Karpas-422 (cell line): ENCODE measurements at places on chromosomes 12 and 14.

DNA sequence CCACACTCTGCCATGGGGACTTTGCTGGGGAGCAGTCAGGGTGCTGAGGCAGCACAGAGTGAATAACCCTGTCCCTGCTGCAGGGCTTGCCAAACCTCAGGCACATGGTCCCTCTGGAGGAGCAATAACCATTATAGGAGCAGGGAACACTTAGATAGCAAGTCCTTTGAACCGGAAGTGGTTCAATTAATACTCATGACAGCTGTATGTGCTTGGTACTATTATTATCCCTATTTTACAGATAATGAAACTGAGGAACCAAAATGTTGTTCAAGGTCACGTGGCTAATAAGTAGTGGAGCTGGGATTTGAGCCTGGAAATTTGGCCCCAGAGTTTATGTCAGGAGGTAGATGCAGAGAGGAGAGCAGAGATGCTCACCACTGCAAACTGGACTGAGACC is 49.0 kb downstream of the RFX4 start:
- no peak for DNase-seq

GRCh38 chr12:64667793-64668192 is 57.5 kb downstream of the RASSF3 start:
- DNase-seq = no peak

DNA sequence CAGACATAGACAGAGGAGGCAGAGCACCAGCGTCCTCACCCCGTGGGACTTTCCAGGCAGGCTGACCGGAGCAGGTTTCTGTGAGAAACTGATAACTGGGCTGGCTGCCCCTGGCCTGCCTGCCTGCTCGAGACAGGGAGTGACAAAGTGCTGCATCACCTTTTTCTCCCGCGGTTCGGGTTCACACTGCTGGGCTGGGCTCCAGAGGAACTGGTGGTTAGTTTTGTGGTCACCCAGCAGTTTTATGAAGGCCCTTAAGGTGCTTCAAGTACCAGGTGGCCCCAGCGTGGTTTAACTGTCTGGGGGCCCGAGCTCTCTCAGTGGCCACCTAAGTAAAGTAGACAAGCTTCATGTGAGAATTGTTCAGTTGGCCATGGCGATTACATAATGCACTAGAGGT is 1073.6 kb downstream of the BCL11B start:
- DNase-seq = no peak

GRCh38 chr14:61154641-61155040 is 126.5 kb downstream of the TMEM30B start:
- no peak for DNase-seq

DNA sequence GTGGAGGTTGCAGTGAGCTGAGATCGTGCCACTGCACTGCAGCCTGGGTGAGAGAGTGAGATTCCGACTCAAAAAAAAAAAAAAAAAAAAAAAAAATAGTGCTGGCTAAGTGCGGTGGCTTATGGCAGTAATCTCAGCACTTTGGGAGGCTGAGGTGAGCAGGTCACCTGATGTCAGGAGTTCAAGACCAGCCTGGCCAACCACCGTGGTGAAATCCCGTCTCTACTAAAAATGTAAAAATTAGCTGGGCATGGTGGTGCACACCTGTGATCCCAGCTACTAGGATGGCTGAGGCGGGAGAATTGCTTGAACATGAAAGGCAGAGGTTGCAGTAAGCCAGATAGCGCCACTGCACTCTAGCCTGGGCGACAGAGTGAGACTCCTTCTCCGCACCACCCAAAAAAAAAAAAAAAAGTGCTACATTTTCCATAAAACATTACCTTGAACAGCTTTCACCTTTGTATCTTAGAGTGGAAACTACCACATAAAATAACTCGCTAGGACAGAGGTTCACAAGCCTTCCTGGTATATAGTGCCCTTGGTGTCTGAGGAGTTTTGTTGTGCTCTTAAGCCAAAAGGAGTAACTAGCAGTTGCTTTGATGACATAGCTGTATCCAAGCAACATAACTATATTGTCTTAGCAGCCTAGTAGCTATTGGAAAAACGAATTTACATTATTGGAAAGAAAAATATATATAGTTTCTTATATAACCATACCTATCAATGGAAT is 11.1 kb downstream of the PTGES3 start:
- no peak for DNase-seq

DNA sequence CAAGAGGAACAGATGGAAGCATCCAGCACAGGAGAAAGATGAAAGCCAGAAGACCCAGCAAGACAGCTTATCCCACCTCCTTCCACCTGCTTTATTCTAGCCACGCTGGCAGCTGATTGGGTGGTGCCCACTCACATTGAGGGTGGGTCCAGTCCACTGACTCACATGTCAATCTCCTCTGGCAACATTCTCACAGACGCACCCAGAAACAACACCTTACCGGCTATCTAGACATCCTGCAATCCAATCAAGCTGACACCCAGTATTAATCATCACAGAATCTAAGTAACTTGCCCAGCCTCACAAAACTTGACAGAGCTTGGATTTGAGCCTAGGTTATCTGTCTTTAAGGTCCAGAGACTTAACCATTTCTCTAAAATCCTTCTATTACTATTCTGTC is 208.9 kb downstream of the PAH start:
- no peak for DNase-seq

DNA sequence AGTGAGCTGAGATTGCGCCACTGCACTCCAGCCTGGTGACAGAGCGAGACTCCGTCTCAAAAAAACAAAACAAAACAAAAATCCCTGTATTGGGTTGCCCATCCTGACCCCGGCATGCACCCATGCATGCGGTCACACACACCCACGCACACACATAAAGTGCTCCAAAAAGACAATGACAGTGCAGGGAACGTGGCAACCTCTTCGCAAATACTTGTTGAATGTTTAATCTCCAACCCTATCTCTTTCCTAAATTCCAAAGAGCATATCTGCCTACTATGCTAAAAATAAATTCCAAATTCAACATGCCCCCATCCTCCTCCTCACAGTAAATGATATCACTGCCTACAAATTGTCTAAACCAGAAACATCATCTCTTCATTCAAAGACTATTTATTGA is 13.5 kb downstream of the SLC7A7 start:
- no peak for DNase-seq

GRCh38 chr12:114692186-114693058 is 8.4 kb upstream of the TBX3 start:
- DNase-seq = no peak

DNA sequence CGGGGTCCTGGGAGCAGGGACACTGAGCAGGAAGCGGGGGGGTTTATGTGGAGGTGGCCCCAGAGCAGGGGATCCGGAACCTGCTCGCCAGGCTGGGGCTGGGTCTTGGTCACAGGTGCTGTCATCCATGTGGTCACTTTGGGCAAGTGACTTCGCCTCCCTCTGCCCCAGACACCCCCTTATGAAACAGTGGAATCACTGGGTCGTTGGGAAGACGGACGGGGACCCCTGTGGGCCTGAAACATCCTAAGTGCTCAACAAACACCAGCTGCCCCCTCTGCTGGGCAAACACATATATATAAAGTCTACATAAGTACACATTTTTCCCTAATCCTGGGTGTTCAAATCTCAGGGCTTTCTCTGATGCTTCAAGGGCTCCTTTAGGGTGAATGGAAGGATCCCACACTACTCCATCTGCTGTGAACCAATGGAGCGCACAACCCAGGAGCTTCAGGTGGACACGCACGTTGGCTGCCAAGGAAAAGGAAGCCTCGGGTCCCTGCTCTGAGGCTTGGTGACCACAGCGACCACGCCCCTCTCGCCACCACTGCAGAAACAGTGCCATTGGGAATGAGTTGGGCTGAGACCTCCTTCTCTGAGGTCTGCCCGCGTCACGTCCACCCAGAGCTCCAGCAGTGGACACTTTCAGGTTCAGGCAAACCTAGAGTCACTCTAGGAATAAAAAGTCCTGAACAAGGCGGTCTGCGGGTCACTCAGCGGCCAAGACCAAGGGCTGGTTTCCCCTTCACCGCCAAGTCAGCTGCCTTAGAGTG is 54.6 kb downstream of the CDC42BPB start:
- DNase-seq = peak; percentile 78
